ENCODE measurements at places on chromosomes 2 and 18. TPM values are rescaled to one million over a fixed set of nuclear protein-coding genes. Genes with fewer than 3 reads are reported as not detected.
A peak's percentile ranks its signal among the peaks of the same experiment; 100 is the strongest.

DNA sequence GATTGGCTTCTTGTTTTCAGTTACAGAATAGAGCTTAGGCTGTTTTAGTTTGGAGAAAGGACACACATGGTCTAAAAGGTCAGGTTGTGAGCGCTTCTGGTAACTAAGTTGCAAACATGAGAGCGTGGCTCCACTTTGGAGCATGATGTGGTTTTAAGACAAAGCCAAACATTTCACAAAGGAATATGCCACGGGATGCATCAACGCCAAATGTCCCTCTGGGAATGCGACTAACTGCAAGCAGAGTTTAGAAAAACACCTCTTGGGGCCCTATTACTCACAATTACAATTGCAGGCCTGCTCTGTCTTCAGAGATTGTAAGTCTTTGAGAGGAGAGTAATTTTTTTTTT is 25.4 kb downstream of the MYO7B start:
- no peak for DNase-seq

STPG4 gene
- 0.26 TPM for polyA plus RNA-seq

MEP1B gene
- 0.10 TPM for polyA plus RNA-seq

DNA sequence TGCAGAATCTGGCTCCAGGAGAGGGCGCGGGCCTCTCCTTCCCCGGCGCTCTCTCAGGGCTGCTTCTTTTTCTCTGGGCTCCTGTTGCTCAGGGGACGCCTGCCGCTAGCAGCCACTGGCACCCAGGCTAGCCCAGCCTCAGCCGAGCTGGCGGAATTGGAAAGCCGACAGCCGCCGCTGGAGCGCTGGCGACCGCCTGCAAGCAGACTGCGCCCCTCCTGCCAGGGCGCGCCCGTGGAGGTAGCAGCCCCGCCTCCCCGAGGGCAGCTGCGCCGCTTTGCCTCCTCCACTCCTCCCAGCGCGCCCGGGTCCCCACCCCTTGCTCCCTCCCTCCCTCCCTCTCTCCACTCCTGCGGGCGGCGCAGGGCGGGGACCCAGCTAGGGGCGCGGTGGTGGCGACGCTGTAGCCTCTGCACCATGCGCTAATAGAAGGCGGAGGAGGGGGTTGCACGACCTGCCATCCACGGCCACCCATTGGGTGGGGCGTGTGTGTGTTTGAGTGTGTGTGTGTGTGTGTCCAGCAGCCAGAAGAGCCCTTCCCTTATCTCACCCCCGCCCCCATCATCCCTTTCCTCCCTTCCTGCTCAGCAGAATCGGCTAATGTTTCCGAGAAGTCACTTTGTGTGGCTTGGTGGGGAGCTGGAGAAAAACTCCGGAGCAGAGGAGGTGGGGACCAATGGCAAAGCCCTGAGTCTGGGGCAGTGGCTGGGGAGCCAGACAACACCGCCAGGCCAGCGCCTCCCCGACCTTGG is at the start of gene SCN9A:
SCN9A (minus strand) TSS at position 209 of the 752 bp plus-strand sequence. CDS start 64,188 bp downstream, outside the sequence.
- peak; percentile 79 for DNase-seq

GRCh38 chr2:228048838-228049490 is 132.5 kb downstream of the SPHKAP start:
- no peak for DNase-seq

ZDBF2 gene
- 7.6 TPM for polyA plus RNA-seq

- no peak for DNase-seq
Observed at GRCh38 chr2:16741498-16741897, 75.9 kb upstream of the CYRIA start.

DNA sequence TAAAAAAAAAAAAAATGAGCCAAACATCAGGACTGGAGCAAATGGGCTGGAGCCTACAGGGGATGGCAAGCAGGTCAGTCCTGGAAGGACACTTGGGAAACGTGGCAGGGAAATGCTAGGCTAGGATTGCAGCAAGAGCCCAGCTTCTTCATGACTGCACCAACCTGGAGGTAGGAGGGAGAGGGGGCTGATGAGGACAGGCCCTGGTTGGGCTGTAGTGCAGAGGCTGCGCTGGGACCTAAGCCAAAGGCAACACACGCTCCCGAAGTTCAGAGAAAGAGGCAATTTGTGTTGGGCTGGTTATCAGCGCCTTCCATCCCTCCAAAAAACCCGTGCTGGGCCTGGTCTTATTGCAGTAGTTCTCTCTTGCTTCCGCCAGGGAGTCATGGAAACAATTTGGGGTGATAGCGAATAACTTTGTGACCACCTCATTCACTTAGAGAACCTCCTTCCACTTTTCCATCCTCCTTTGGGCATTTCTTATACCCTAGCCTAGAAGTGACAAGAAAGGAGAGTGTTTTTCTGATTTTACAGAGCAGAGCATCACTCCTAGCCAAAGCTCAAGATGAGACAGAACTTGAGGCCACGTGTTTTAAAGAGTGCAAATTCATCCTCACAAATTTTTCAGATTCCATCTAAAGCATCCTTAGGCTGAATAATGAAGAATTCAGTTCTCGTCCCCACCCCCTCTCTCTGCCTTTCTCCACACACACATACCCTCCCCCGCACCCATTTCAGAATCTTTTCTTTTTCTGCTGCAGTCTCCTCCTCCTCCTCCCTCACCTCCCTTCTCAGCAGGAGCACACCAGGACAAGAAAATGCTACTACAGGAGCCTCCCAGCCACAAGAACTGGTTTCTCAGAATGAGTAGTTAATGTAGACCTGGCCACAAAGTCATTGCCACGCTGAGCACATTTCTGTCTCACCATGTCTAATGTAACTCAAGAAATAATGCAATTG is 82.5 kb upstream of the STPG4 start:
- peak; percentile 25 for DNase-seq

- DNase-seq, result no peak
Observed at GRCh38 chr2:104448661-104449440, 405.1 kb upstream of the POU3F3 start.

GRCh38 chr2:15638720-15639119 is 47.1 kb downstream of the DDX1 start:
- DNase-seq, result no peak

DNA sequence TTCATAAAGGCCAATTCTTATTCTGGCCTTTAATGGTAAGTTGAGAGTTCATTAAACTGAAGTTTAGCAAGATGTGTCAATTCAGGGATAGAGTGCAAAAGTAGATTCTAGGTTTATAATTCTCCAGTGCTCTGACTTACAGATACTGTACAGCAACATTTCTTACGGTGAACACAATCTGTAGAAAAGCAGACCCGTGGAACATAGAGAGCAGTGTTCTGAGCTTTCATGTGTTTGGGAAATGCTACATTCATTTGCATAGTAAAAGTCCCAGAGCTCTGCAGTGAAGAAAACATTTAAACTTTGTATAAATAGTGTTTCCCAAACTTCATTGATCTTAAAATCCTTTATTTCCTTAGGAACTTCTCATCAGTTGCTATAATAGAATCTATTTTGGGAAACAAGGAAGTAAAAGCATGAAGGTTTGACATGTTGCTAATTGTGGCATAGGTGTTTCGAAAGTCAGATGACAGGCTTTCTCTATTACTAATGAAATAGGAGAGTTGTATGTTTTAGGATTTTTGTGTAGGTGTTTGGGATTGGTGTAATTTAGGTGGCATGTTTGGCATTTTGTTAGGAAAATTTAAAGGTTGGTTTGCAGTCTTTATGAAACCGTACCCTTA is 138.2 kb downstream of the ASXL3 start:
- DNase-seq, result no peak

- peak; percentile 19 for DNase-seq
Observed at GRCh38 chr2:158291544-158292180, 164.9 kb downstream of the CCDC148 start.

ACKR3 gene
- 38.1 TPM for polyA plus RNA-seq

DOK6 gene
- polyA plus RNA-seq, result 13.6 TPM

- DNase-seq, result no peak
Observed at GRCh38 chr18:32319084-32319483, 129.2 kb downstream of the MEP1B start.

CTNNA2 gene
- polyA plus RNA-seq, result 0.17 TPM

All from right lung (tissue), 10 donors.